CD4-positive, alpha-beta T cell treated with Interleukin-21 for 1 hour (primary cell): ENCODE measurements at places on chromosomes 4 and X.

- no peak for DNase-seq
Observed at GRCh38 chr4:16668488-16668887, 230.0 kb downstream of the LDB2 start.

GRCh38 chrX:149504226-149504914 lies 736 bp downstream of the IDS start:
- peak; percentile 83 for DNase-seq

DNA sequence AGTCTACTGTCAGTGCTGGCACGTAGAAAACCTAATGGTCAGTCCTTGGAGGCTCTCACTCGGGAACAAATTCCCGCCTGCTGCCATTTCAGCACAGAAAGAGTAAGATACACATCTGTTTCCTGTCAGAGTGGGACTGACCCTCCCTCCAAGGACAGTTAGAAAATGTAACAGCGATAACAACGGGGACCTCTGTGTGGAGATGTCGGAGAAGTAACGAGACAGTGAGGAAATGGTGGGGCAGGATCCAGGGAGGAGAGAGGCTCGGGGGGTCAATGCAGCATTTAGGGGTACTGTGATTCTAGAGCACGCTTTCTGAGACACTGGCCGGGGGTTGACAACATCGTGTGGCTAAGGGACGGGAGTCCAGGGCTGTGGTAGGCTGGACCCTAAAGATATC lies 36.0 kb upstream of the SORCS2 start:
- DNase-seq, result no peak

DNA sequence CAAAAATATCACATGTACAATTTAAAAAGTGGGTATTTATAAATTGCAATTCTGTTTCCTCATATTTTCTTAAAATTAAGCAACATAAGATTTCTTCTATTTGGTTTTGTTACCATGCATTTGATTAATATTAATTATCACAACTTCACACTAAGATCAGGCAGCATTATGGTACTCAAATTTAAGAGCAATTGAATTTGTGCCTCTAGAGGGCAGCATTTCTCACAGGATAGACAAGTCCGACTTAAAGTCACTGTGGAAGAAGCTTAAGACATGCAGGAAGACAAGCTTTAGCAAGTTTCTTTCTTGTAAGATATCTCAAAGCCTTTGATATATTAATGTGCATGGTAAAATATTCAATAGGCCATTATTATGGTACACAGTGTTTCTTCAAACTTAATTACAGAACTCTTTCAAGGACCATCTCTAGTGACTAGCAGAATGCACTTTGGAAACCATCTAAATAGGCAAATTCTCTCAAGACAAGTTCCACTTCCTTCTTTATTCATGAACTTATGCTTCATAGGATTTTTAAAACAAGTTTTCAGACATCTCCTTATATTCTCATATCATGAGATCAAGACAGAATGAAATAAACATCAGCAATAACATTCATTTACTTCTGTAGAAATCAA lies 35.0 kb downstream of the FBXW7 start:
- peak; percentile 89 for DNase-seq

DNA sequence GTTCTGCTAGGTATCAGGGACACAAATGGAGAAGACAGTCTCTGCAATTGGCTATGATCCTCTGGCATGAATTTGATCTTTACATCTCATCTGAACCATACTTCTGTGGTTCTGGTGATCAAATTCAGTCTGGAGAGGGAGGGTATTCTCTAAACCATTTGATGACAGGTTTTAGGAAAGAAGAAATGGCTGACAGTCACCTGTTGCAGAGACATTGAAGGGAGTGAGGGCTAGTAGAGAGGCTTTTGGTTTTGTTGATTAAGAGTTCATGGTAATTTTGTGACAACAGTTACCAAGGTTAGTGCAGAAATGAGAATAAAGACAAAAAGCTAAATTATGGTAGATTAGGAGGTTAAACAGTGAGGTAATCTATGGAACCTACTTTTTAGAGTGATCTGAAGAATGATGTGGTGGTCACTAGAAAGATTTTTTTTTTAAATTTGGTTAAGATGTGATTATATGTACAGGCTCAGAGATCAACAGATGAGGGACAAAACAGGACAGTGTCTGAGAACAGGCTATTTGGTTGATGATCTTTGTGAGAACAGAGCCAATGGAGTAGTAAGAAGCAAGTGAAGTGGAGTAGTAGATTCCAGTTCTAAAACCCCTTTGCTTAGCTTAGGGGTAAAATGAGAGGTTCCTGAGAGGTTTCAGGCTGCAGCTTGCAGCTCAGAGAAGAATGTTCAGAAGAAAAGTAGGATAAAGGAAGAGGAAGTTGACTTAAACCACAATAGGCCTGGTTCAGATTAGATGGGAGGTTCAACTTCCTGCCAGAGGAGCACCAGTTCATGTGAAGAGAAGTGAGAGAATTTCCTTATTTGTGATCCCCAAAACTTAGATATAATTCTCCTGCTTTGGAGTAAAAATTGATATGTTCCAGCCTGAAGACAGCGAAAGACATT lies 34.7 kb downstream of the VSIG4 start:
- DNase-seq, result peak; percentile 18

GRCh38 chr4:52842792-52843191 lies 19.3 kb upstream of the RASL11B start:
- DNase-seq, result no peak

- peak; percentile 39 for DNase-seq
Observed at GRCh38 chrX:152926279-152926678, 28.4 kb downstream of the ZNF185 start.

- DNase-seq, result no peak
Observed at GRCh38 chrX:33725535-33726210, 406.4 kb downstream of the FAM47A start.

DNA sequence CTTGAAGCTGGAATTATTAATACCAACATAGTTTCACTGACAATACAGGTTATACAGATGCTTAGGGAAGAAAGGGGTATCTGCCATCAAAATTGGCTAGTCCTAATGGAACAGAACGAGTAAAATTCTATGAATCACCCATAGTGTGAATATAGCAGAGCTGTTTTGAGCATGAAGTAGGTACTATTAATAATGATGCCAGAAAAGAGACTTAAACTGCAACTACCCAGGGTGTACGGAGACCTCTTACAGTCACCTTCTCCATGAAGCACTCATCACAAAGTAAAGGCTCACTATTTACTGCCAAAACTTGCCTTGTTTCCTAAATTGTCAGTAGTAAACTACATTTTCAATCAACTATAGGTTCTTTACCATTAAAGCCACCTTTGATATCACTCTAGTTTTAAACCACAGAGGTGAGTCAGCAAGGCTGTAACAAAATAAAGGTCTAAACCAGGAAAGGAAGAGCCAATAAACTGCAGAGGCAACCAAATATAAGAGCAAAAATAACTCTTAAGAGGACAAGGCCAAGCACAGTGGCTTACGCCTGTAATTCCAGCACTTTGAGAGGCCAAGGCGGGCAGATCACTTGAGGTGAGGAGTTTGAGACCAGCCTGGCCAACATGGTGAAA lies 114.4 kb downstream of the FRYL start:
- no peak for DNase-seq

- peak; percentile 15 for DNase-seq
Observed at GRCh38 chr4:174120446-174121295, 162.8 kb downstream of the FBXO8 start.
